ENCODE measurements at places on chromosomes 3 and 15.

DNA sequence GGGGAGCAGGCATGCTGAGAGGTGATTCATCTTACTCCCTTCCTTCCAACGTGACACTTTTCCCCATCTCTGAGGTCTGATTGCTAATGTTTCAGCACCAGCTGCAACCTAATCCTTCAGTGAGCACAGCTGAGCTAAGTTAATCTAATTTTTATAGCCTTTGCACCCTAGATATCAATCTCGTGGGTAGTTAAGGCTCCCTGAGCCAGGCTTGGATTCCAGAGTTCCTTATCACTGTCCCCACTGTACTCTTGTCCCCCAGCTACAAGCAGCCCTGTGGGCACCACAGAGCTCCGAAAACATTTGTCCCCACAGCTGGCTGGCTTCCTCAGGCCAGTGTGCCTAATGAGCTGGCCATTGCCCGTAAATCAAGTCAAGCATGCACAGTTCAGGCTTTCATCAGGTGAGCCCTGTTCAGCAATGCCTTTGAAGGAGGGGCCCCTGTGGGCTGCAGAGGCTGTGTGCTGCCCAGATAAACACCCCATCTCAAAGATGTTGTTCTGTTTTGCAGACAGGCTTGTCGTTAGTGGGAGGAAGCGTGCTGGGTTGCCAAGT is 376.9 kb upstream of the RASGRP1 start:
- DNase-seq: peak; percentile 80

DNA sequence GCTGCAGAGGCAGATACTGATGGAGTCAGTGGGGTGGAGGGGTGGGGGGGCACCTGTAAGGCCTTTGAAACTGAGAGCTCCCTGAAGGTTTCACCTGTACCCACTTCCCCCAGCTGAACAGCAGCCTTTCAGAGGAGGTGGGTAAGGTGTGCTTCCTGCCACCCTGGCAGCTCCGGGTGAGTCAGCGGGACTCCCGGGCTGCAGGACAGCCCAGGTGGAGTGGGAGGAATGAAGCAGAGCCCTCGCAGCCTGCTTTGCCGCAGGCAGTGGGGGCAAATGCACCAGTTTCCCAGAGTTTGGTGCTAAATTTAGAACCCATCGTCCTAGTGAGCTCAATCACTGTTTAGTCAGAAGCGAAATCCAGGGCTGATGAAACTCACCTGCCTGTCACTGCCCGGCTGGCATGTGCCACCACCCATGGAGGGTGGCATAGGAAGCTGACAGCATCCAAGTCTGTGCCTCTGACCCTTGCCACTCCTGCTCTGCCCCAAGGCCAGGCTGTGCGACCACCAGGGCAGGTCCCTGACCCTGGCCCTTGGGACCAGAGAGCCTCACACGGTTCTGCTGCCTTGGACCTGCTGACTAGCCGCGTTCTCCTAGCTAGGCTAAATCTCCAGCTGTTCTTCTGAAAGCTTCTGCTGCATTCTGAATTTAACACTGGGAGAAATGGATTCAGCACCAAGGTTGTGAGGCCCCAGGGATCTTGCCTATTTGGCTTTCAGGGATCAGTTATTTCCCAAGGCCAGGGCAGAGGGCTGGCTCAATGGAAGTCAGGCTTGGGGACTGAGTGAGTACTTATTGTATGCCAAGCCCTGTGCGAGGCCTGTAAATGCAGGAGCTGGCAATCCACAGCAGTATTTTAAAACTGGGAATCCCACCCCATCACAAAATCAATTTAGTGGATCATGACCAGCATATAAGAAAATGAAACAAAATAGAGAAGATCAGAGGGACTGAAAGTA is 67.3 kb upstream of the RASGRF1 start:
- no peak for DNase-seq

DNA sequence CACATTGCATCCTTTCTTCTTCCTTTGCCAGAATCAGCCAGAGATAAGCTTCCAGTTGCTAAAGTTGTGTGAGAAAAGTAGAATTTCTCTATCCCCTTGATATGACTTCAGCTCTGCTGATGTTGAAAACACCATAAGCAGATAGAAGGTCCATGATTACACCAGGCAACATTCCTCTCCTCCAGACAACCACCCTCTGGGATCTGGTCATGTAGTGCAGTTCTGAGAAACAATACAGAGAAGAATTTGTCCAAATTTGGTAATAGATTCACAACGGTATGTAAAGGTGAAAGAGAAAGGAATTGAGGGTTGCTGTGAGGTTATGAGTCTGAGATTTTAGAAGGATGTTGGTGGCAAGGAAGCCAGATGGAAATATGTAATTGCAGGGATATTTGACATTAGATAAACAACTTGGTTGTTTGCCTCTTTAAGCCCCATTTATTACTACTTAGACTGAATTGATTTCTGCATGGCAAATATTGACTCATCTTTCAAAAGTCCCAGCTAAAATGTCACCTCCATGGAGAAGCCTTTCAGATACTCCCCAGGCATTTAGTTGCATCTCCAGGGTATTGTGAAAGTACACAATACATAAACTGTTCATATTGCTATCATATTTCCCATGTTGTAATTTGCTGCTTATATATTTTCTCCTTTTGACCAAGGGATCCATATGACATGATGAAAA is 134.9 kb downstream of the GAP43 start:
- DNase-seq: no peak

DNA sequence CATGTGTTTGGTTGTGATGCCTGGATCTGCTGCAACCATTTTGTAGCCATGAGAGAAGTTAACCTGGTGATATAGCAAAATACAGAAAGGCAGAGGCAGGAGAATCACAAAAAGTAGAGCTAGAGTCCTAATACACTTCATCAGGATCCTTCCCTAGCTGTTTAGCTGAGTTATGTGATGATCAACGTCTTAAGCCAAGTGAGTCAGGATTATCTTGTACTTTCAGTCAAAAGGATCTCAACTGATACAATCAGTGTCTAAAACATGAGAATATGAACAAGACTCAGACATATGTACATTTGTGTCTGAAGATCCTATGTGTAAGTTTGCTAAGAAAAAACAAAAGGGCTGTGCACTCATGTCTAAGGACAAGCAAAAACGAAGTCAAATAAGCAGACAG is 236.9 kb downstream of the NTRK3 start:
- no peak for DNase-seq

DNA sequence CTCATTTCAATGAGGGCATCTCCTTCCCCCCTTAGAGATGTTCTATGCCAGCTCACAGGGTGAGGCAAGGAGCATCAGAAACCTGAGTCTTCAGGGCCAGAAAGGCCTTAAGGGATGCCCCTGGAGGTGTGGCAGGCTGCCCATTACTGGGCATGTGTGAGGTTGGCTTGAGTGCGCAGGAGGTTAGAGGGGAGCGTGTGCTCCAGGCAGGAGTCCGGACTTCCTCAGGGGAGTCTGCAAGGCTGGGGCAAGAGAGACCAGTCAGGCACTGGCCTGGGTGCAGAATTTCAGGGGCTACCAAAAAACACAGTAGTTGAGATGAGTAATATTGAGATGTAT is 1.9 kb downstream of the LOXL1 start:
- no peak for DNase-seq

DNA sequence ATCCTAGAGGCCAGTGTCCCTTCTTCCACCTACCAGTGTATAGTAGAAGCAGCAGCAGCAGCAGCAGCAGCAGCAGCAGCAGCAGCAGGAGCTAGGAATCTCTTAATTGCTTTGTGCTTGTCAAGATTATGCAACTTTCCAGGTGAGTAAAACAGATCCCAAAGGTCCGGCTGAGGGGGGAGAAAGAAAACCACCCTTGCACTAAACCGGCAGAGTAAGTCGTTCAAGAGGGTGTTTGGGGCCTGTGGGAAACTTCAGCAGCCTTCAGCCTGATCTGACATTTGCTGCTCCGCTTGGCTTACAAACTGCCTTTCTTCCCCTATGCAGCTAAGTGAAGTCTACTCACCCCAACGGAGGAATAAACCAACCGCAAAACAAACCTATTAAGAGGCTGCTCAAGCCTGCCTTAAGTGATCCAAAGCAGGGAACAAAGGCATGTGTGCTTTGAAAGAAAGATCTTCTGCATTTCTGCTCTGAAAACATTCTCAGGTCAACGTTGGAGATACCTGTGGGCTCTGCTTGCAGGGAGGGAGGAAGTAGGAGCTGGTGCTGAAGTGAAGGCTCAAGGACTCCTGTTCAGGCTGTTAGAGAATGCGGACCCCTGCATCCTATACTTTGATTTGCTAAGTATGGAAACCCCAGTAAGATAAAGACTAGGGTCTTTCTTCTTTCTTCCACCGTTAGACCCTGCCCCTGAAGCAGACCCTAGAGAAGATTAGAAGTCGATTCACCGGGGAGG is 35.7 kb upstream of the DLG1 start:
- no peak for DNase-seq

DNA sequence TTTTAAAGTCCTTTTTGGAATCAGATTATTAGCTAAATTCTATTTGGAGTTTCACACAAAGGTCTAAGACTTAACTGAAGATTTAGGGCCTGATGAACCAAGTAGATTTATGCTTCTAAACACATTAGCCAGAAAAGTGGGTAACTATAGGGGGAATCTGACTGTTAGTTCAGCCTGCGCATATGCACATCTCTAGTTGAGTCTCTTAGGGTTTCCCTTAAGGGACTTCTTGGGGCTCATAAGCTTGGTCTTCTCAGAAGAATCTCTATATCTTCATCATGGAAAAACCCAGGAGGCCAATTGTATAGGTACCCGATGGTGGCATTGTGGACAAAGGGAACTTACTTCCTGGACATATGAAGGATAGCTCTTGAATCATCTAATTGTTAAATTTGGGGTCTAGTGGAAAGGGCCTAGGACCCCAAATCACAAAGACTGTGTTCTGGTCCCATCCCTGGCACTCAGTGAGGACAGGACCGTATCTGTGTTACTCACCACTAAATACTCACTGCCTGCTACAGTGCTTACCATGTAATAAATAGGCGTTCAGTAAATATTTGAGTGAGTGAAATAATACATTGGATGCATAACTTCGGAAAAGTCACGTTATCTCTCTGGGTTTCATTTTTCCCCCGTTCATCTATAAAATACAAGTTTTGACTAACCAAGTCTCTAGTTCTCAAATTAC is 17.0 kb downstream of the SELENOT start:
- DNase-seq: no peak

DNA sequence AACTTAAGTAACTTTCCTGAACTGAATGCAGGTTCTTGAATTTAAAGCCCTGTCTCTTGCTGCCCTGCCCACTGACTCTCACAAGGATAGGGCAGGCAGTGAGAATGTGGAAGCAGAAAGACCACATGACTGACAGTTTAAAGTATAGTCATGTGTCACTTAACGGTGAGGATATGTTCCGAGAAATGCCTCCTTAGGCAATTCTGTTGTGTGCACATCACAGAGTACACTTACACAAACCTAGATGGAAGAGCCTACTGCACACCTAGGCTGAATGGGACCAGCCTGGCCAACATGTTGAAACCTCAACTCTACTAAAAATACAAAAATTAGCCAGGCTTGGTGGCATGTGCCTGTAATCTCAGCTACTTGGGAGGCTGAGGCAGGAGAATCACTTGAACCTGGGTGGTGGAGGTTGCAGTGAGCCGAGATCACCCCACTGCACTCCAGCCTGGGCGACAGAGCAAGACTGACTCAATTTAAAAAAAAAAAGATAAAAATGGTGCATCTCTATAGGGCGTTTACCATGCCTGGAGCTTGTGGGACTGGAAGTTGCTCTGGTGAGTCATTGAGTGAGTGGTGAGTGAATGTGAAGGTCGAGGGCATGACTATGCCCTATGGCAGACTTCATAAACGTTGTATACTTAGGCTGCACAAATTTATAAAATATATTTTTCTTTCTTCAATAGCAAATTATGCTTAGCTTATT is 18.9 kb upstream of the COPG1 start:
- DNase-seq: no peak
